ENCODE measurements at places on chromosomes 7 and 10.

DNA sequence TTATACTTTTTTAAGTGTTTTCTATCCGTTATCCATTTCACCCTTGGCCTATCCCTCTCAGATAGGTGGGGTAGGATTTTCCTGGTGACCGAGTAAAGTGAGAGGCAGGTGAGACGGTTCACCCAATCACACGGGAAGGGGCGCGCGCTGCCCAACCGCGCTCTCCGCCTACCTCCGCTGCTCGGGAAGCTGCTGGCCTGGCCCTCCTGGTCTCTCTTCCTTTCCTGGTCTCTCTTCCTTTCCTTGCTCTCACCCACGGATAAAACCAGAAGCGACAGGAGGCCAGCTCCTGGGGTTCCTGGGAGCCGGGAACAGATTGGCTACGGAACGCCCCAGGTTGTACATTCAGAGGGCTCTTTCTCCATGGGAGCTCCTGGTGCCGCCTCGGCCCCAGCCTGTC is 14.3 kb upstream of the ZNF212 start:
- DNase-seq: no peak

GRCh38 chr10:23505797-23506465 is 67.1 kb downstream of the OTUD1 start:
- DNase-seq: no peak

DNA sequence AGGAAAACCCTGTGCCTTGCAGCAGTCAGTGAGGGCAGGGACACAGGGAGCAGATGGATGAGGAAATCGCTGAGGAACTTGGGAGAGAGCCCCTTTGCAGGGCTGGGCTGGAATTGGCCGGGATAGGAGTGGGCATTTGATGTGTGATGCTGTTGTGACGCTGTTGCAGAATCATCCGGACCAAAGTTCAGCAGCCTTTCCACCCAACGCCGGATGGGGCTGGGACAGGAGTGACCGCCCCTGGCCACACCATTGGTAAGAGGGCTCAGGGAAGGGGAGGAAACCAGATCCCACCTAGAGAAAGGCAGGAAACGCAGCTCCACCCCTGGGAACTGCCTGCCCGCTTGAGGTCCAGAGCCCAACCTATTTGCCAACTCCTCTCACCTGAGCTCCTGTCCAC is 33.9 kb downstream of the PAX2 start:
- no peak for DNase-seq

DNA sequence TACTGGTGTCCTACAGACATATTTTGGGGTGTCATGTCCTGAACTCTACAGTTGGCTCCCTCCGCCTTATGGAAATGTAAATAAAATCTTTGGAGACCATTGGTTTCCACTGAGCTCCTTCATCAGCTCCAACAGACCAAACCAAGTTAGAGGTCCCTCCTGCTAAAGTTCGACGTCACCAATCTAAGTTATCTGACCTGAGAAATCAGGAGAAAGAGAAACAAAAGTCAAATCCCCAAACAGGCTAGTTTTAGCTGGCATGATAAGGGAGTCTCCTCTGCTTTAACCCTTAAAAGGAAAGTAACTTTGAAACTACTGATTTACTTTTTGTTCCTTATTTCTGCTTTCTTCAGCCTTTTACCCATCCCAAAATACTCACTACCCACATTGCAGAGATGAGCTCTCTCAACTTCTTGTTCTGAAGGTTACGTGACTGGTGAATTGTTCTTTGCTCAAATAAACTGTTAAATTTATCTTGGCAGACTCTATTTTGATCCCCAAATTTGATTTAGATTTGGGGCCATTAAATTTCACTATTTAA is 39.9 kb downstream of the AVL9 start:
- DNase-seq: no peak

- DNase-seq: no peak
These were observed 16.8 kb downstream of the TRIM8 start for GRCh38 chr10:102660888-102661657.

DNA sequence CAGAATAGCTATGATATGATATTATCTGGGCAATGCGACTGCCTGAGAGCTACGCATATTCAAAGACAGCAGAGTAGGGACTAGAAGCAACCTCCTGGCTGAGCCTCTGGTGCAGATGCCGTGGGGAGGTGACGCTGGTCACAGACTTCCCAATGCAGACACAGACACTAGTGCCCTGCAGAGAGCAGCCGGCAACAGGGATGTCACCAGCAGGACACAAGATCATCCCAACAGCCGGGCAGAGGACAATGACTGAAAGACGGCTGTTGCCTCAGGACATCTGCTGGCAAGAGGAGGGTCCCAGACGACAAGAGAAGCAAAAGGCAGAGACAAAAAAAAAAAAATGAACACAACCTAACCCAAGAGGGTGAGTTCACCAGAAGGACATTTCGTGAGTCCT is 104.6 kb downstream of the CALN1 start:
- DNase-seq: no peak

DNA sequence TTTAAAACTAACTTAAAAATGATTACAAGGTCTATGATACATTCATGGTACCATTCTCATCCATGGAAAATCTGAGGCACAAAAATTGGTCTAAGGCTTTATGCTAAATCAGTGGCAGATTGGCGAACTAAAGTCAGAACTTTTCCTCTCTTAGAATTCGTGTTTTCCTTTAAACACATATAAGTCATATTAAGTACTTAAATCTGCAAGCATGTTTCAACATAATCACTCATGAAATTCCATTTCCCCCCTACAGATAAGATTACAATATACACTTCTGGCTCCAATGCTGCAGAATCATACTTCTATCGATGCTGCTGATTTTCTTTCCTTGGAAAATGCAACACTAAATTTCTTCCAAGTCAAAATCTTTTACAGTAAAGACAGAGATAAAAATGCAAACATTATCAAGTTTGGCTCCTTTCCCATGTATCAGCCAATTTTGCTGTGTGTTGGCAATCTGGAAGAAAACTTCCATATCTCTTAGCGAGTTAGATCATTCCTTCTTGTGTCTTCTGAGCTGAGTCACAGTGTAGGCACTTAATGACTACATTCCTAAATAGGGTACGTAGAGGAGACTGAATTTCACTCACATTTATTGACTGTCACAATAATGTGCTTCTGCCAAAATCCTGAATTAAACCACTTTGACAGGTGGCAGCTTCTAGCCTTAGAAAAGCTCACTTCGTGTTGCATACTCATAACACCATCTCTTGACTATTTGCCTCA is 76.4 kb upstream of the LRRC17 start:
- DNase-seq: no peak

GRCh38 chr7:45446195-45446944 is 127.8 kb upstream of the ADCY1 start:
- no peak for DNase-seq

DNA sequence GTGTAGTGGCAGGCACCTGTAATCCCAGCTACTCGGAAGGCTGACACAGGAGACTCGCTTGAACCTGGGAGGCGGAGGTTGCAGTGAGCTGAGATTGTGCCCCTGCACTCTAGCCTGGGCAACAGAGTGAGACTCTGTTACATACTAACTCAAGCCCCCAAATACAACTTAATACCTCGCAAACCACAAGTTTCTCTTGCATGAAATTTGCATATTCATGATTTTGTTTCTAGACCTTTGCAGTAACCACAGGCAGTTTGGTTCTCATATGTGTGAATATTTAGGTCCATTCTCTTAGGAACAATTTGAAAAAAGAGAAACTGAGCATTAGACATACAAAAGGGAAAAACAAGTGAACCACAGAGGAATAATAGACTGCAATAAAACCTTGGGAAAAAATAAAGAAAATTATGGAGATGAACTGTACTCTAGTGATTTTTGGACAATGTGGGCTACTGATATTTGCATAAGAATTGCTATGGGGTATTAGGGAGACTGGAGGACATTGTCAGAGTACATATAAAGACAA is 77.0 kb downstream of the ZNF277 start:
- DNase-seq: no peak

GRCh38 chr10:124168581-124168980 is 75.2 kb upstream of the CHST15 start:
- DNase-seq: no peak

DNA sequence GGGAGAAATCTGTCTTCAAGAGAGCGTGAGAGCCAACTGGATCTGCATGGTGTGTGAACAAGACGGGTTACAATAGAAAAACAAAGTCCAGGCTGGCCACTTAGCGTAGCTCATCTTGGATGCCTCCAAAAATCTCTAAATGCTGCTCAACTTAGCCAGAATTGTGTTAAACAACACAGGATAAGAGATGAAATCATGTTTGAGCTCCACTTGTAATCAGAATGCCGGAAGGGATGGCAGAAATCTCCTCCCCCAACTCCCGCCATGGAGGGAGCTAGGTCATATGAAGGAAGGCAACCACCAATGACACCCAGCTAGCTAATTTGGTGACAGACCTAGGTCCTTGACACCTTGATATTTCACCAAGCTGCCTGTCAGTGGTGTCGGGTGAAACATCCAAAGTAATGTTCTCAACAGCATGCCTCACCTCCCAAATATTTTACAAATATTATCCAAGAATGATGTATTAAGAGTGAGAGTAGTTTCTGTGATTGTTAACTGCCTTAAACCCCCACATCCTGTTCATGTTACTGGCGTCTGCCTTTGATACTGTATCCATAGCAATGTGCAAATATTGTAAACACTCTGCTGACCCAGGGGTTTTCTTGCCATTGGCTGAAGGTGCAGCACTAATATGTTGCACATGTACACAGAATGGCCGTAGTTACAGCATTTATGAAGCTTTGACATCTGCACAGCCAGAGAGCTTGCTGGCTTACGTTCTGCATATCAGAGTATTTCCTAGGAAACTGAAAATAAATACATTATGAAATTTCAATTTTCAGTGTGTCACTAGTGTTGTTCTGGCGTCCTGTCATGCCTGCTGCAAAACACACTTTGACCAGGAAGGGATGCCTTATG is 25.8 kb downstream of the TMEM254 start:
- no peak for DNase-seq

DNA sequence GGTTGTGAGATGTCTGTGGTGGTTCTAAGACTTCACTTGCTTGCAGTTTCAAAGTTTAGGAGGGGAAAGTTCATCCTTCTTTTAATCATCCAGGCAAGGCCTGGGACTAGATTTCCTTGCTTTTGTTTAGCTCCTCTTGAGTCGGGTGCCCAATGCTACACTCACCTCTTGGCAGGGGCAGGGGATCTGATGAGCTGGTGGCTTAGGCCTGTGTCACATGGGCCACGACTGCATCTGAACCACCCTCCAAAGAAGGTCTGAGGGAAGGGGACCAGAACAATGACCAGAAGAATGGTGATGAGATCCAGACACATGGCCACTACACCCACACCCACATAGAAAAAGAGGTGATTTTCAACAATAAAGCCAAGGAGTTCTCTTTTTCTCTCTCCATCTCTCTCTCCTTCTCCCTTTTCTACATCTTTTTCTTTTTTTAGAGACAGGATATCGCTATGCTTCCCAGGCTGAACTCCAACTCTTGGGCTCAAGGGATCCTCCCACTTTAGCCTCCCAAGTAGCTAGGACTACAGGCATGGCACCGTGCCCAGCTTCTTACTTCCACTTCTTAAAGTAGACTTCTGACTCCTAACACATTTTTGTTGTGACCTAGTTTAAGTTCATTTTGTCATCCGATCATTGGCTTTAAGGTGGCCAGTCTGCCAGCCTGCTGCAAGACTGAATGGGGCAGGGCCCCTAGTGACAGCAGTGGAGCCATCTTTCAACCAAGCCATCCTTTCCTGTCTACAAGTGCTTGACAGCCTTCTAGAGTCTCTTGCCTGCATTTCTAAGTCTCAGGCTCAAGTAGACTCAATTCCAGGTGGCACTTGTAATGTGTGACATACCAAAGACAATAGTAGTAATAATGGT is 350.9 kb downstream of the RNLS start:
- DNase-seq: no peak

- DNase-seq: no peak
These were observed 203.0 kb upstream of the GPR26 start for GRCh38 chr10:123463181-123463580.

All from activated naive CD8-positive, alpha-beta T cell treated with anti-CD3 and anti-CD28 coated beads, Interleukin-2, amount 50 U/mL, for 16 hours (primary cell).